Nephron progenitor cell (in vitro differentiated cells): ENCODE measurements at places on chromosomes 3 and 15.
A peak's percentile ranks its signal among the peaks of the same experiment; 100 is the strongest.

- H3K4me1 ChIP-seq, result peaks cover 7% of the 10 kb centered on the region
- H3K36me3 ChIP-seq, result peaks cover 6% of the 10 kb centered on the region
- H3K4me3 ChIP-seq, result no peak overlapping the region
- no peak overlapping the region for H3K27ac ChIP-seq
- peaks cover 4% of the 10 kb centered on the region for H3K27me3 ChIP-seq
- DNase-seq, result no peak
These were observed 494.4 kb upstream of the TPRG1 start for GRCh38 chr3:188677344-188677743.

DNA sequence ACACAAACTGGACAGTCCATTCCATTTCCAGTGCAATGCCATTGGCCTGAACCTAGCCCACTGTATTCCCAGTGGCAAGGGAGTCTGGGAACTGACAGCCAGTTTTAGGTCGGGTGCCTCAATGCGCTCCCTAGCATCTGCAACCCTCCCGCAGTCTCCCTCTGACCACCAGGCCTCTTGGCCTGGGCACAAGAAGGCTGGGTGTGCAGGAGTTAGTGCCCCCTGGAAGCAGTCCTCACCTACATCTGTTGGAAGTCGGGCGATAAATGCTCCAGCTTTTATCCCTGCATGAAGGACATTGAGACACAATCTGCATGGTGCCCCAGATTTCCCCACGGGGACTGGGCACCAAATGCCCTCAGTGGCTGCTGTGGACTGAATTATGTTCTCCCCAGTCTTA, 12.7 kb downstream of the C3orf22 start:
- H3K36me3 ChIP-seq, result no peaks in the 10 kb centered on the region
- H3K4me3 ChIP-seq, result no peak overlapping the region

DNA sequence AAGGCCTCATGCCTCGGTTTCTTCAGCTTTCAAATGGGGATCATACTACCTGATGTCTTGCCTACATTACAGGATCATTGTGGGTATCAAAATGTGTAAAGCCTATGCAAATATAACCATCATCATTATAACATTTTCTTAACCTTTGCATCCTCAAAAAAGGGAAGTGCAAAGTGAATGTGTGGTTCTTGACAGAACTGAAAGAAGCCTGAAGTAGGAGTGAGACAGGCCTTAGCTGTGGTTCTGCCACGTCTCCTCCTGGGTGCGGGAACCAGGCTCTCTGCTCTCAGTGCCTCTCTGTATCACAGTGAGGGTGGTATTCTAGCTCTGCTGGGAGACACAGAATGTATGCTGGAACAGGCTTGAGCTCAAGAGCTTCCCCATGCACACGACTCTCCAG, 316.9 kb upstream of the ICE2 start:
- H3K27ac ChIP-seq, result no peak overlapping the region
- H3K4me3 ChIP-seq, result no peak overlapping the region
- peaks cover 6% of the 10 kb centered on the region for H3K27me3 ChIP-seq
- peaks cover 52% of the 10 kb centered on the region for H3K36me3 ChIP-seq
- DNase-seq, result no peak
- H3K4me1 ChIP-seq, result peaks cover 22% of the 10 kb centered on the region

DNA sequence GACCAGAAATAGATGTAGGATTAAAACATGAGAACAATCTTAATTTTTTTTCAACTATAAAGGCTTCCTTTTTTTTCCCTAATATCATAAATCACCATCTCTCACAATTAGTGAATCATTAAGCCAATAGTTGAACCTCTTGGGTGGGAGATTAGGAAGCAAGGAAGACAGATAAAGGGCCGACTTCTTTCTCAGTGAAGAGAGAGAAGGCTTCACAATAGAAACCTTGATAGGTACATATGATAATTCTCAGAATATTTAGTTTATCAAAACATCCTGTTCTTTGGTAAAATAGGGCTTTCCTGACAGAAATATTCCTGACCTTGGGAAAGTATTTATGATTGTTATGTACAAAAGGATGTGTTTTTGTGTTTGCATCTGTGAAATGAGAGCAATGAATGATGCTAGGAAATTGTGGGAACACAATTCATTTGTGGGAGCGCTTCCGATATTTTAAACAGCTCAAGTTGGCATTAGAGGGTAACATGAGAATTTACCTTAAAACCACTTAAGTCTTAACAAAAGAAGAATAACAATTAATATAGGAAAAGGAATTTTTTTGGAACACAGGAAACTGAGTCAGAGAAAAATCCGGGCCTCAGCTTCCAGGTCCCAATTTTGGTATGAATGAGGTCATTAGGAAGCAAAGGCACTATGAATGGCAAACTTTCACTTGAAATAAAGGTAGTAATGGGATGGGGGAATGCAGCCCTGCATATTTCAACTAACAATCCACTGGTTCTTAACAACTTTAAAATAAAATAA, 263.2 kb upstream of the TGFBR2 start:
- H3K4me3 ChIP-seq, result no peak overlapping the region
- DNase-seq, result no peak
- H3K36me3 ChIP-seq, result no peaks in the 10 kb centered on the region
- H3K27me3 ChIP-seq, result no peaks in the 10 kb centered on the region

- H3K36me3 ChIP-seq, result peaks cover 73% of the 10 kb centered on the region
- no peaks in the 10 kb centered on the region for H3K27me3 ChIP-seq
- peaks cover 9% of the 10 kb centered on the region for H3K4me1 ChIP-seq
- DNase-seq, result no peak
- H3K4me3 ChIP-seq, result no peak overlapping the region
These were observed 9.1 kb downstream of the ARIH1 start for GRCh38 chr15:72483279-72483678.

- no peaks in the 10 kb centered on the region for H3K36me3 ChIP-seq
- no peak for DNase-seq
- H3K27me3 ChIP-seq, result no peaks in the 10 kb centered on the region
- no peak overlapping the region for H3K27ac ChIP-seq
These were observed 242.9 kb downstream of the LPP start for GRCh38 chr3:188396900-188397299.

DNA sequence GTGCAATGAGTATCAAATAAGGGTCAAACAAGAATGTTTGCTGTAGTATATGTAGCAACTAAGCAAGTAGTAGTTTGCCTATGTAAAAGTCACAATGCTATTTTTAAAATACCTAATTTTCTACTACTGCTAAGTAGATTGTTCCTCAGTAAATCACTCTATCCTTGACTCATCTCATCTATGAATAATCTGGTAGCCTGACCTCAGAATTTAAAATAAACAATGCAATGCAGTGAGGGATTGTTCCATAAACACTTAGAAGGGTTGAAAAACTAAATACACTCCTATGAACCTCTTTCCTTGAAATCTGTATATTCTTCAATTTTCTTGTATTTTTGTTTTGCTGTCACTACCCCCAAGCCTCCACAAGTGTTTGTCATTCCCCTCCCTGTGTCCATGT, 253.3 kb downstream of the TBC1D5 start:
- H3K36me3 ChIP-seq, result peaks cover 61% of the 10 kb centered on the region
- H3K27me3 ChIP-seq, result no peaks in the 10 kb centered on the region
- DNase-seq, result no peak
- H3K27ac ChIP-seq, result no peak overlapping the region

GRCh38 chr3:47156396-47156795, 7.5 kb downstream of the SETD2 start:
- peaks cover 21% of the 10 kb centered on the region for H3K4me1 ChIP-seq
- H3K27ac ChIP-seq, result peak overlapping the region; percentile 37
- no peak overlapping the region for H3K4me3 ChIP-seq
- DNase-seq, result no peak
- peaks cover 3% of the 10 kb centered on the region for H3K27me3 ChIP-seq
- peaks cover 54% of the 10 kb centered on the region for H3K36me3 ChIP-seq

GRCh38 chr15:51780636-51781035, 29.2 kb downstream of the TMOD2 start:
- H3K27ac ChIP-seq, result no peak overlapping the region
- no peak overlapping the region for H3K4me3 ChIP-seq
- H3K4me1 ChIP-seq, result no peaks in the 10 kb centered on the region
- peaks cover 3% of the 10 kb centered on the region for H3K27me3 ChIP-seq
- peaks cover 4% of the 10 kb centered on the region for H3K36me3 ChIP-seq

DNA sequence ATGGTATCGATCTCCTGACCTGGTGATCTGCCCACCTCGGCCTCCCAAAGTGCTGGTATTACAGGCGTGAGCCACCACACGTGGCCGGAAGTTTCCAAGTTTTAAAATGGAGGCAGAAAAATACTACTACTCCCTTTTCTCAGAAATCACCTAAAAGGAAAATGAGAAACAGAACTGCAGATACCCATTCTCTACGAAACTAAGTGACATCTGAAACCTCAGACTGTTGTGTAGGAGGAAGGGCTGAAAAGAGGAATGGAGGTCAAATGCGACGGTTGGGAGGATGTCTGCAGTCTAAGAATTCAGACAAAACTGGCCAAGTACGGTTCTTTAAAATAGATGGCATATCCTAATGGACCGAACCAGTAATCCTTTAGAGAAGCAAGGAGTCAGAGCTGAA, 24.1 kb downstream of the WDR48 start:
- no peak for DNase-seq
- H3K4me3 ChIP-seq, result no peak overlapping the region
- no peak overlapping the region for H3K27ac ChIP-seq
- no peaks in the 10 kb centered on the region for H3K4me1 ChIP-seq

GRCh38 chr3:10757821-10758130, 58.3 kb upstream of the SLC6A11 start:
- H3K27me3 ChIP-seq, result peaks cover 60% of the 10 kb centered on the region
- DNase-seq, result no peak
- no peak overlapping the region for H3K27ac ChIP-seq
- H3K36me3 ChIP-seq, result no peaks in the 10 kb centered on the region

- H3K27ac ChIP-seq, result no peak overlapping the region
- no peaks in the 10 kb centered on the region for H3K4me1 ChIP-seq
- no peak overlapping the region for H3K4me3 ChIP-seq
These were observed 42.8 kb upstream of the RSL24D1 start for GRCh38 chr15:55239440-55240124.

DNA sequence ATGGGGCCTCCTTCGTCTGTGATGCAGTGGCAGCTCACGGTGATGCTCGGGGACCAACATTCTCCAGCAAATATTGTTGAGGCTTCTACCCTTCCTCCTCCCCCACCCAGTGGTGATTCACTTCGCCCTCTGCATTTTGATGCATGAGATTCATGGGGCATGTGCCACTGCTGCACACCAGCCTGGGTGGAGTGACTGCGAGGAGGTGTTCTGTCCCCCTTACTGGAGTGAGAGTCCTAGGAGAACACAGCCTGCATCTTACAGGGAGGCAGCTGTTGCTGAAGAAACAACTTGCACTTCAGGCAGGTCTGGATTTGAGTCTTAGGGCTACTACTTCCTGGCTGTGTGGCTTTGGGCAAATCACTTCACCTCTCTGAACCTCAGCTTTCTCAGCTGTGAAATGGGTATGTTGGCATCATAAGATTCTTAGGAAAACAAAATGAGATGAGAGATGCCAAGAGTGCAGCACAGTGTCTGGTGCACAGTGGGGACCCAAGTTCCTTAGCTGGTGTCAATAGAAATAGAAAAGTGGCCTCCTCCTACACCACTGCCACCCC, 10.2 kb upstream of the SKOR1 start:
- no peak for DNase-seq
- H3K27me3 ChIP-seq, result peaks cover 69% of the 10 kb centered on the region
- no peak overlapping the region for H3K27ac ChIP-seq
- H3K4me3 ChIP-seq, result no peak overlapping the region

GRCh38 chr3:180930526-180930925, 18.1 kb downstream of the FXR1 start:
- no peaks in the 10 kb centered on the region for H3K27me3 ChIP-seq
- peak overlapping the region; percentile 5 for H3K27ac ChIP-seq

DNA sequence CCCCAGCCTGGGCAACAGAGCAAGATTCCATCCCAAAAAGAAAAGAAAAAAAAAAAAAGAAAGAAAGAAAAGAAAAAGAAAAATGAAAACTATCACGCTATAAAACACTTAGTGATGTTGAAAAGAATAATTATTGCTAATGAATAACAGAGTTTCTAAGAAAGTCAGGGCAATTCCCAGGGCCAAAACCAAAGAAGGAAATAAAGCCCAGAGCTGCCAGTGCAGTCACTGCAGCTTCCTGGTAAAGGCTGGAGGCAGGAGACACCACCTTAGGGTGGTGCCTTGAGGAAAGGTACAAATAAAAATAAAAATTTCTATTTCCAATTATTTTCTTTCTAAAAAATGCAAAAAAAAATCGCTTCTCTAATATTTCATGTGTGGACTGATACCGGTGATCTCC, 19.7 kb upstream of the UACA start:
- no peak overlapping the region for H3K27ac ChIP-seq
- DNase-seq, result no peak
- H3K4me1 ChIP-seq, result peaks cover 6% of the 10 kb centered on the region
- no peak overlapping the region for H3K4me3 ChIP-seq
- no peaks in the 10 kb centered on the region for H3K36me3 ChIP-seq

- no peak overlapping the region for H3K27ac ChIP-seq
- no peak for DNase-seq
- no peak overlapping the region for H3K4me3 ChIP-seq
- no peaks in the 10 kb centered on the region for H3K27me3 ChIP-seq
These were observed 300.2 kb upstream of the GPR149 start for GRCh38 chr3:154730186-154730585.

DNA sequence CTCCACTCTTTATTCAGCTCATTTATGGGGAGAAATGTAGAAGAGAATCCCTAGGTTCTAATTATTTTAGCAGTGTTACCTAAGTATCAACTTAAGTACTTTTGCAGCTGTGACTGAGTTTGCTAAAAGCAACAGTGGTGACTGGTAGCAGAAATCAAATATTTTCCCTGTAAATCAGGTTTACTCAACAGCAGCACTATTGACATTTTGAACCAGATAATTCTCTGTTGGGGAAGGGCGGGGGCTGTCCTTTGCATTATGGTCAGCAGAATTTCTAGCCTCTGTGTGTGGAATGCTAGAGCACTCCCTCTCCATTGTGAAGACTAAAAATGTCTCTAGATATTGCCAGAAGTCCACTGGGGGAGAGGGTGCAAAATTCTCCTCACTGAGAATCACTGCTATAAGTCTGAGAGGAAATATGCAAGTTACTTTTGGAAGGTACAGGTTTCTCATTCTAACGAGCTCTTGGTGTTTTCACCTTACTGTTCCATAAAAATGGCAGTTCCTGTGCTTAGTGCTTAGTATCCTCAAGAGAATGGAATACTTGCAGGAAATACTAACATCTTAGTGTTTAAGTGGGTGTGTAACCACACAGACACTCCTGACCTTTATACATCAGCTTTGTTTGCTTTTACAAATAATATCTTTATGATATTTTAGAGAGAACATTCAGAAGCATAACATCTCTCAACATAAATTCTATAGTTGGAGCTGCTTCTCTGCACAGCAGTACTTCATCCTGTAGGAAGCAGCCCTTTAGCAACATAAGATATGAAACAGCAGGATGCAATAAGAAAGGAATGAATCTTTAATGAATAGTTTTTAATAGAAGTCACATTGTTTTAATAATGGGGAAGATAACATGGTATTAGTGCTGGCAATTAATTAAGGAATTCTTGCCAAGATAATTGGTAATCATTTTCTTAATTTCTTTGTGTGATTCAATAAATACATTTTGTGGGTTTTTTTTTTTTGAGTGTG, 246.5 kb upstream of the GOLIM4 start:
- H3K27ac ChIP-seq, result peak overlapping the region; percentile 86
- DNase-seq, result no peak
- no peaks in the 10 kb centered on the region for H3K36me3 ChIP-seq
- H3K4me3 ChIP-seq, result no peak overlapping the region
- H3K4me1 ChIP-seq, result peaks cover 38% of the 10 kb centered on the region
- no peaks in the 10 kb centered on the region for H3K27me3 ChIP-seq

GRCh38 chr3:66823009-66823397, 175.1 kb upstream of the KBTBD8 start:
- H3K27me3 ChIP-seq, result peaks cover 12% of the 10 kb centered on the region
- no peak overlapping the region for H3K27ac ChIP-seq
- no peaks in the 10 kb centered on the region for H3K36me3 ChIP-seq
- H3K4me1 ChIP-seq, result peaks cover 21% of the 10 kb centered on the region
- DNase-seq, result no peak
